ENCODE measurements at places on chromosomes 6 and 20.

DNA sequence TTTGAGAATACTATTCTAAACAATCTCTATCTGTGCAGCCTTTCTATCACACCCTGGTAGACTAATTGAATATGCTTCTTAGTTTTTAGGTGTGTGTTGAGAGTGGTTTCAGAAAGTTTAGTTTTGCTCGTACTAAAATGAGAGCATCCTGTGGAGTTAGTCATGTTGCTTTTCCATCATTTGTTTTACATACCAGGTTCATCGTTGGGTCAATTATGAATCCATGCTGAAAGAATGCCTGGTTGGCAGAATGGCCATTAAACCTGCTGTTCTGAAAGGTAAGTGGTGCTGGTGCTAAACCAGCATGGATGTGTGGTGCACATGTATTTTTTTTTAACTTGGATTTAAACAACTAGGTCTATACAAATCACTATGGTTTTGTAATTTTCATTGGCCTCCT is 49.3 kb downstream of the CYB5R4 start:
- ATAC-seq, result no peak

DNA sequence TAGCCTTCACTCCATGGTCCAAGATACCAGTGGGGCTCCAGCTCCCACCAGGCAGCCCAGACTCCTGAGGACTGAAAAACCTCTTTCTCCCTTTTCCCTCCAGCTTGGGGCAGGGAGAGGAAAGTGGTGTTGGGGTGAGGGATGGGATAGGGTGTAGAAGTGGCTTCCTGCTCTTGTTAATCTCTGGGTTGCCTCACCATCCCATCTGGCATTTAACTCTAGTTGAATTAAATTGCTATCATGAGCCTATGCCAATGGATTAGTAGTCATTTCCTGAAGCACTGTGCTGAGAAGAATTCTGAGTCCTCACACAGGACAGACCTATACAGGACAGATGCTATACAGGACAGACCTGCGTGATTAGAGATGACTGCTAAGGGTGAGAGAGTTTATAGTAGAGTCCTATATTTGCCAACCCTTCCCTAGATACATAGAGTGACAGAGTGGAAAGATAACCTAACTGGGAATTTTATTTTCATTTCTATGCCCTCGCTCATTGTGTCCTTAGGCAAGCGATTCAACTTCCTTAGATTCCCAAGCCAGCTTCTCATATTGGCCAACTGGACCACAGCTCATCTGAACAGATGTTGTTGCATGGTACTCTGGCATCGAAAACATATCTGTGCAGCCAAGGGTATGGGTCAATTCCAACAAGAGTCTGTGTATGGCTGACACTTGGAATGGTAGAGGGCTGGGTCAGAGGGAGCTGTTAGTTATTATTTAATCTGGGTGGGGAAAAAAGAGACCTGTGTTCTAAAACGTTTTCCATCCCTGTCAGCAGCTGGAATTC is 42.8 kb downstream of the MCHR2 start:
- ATAC-seq, result no peak

- ATAC-seq, result no peak
Observed at GRCh38 chr6:12506159-12506558, 210.4 kb upstream of the PHACTR1 start.

- no peak for ATAC-seq
Observed at GRCh38 chr20:10647909-10648308, 25.9 kb downstream of the JAG1 start.

DNA sequence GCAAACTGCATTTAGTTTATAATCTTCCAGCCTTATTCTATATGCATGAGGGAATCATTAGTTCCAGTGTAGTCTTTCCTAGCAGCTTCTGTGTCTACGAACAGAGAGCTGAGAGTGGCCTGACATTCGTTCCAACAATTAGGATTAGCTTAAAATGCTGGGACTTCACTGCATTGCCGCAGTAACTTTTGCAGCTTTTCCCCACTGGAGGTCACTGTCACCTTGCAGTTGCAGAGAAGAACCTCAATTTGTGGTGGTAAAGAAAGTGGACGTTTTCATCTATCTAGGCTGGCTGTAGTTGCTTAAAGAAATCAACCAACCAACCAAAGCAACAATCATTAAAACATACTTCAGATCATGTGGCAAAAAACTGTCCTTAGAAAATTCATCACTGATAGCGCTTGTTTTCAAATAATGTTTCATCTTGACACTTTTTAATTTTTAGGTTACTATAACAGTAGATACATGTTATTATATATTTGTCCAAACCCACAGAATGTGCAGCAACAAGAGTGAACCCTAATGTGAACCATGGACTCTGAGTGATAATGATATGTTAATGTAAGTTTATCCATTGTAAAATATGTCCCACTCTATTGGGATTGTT is 12.2 kb downstream of the MYLK4 start:
- peak; percentile 43 for ATAC-seq

DNA sequence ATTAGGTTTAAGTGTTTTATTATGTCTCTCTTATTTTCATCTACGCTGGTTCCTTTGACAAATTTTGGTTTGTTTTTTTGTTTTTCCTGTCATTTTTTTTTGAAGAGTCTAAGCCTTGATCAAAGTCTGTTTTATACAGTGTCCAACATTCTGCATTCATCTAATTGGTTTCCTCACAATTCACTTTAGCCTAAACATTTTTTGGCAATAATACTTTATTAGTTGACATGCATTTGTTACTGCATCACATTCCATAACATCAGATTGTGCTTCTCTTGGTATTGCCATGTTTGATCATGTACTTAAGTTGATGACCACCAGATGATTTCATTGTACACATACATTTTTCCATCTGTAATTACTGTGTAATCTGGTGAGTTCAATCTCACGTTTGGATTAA is 173.2 kb downstream of the ZFAND3 start:
- ATAC-seq, result no peak

GRCh38 chr6:143465546-143465945 is 14.9 kb downstream of the PEX3 start:
- no peak for ATAC-seq

GRCh38 chr6:6024220-6024619 is 17.5 kb upstream of the NRN1 start:
- ATAC-seq, result no peak

DNA sequence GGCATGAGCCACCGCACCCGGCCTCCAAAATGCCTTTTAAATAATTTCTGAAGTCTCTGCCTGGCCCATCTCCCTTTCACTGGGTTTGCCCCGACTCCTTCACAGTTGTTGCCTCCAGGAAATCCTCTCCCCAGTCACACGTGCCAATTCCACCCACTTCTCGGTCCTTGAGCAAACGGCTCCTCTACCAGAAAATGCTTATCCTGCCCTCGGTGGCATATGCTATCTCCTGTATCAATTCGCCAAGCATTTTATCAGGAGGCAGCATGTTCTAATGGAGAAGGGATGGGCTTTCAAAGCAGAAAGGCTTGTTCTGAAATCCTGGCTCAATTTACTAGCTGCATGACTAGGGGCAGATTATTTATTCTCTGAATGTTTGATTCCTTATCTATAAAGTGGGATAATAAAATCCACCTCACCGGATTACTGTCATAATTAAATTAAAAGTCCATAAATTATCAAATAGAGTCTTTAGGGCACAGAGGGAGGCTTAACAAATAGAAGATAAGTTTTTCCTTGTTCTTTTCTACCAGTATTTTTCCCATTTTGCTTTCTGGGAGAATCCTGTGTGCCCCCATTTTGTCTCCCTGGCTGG is 66.3 kb downstream of the PPP1R3G start:
- ATAC-seq, result no peak

DNA sequence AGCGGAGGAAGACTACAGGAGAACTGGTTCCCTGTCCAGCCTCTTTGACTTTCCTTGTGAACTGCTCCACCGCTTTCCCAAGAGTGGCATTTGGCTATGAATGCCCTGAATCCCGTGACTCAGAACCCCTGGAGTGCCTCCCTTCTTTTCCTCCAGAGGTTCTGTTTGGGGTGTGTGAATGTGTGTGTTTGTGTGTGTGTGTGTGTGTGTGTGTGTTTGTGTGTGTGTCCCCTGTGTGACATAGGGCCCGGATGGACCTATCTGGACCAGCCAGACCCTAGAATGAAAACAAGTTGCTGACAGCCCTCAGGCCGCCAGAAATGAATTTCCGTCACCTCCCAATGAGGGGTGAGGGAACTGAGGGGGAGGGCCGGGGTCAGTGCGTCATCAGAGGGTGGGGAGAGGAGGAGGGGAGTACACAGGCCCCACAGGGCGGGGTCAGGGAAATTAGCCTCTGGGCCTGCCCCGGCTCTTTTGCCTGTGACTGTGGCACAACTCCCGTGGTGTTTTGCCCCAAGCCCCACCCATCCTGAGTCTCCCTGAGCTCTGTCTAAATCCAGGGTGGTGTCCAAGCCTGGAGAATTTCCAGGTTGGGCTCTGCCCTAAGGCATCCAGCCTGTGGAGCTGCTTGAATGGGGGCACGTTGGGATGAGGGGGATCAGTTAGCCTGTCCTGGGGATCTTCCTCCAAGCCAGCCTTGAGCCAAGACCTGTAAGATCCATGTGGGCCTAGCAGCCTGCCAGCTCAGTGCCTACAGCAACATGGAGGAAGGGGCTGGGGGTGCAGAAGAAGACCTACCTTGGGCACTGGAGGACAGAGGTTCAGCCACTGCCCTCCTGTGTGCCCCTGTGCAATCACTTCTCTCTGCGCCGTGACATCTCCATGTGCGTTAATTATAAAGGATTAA is 15.2 kb upstream of the MRPS18A start:
- peak; percentile 69 for ATAC-seq

- ATAC-seq, result no peak
Observed at GRCh38 chr20:63704749-63705117, 3.0 kb downstream of the ARFRP1 start.

GRCh38 chr20:31909253-31910070 is 39.0 kb downstream of the TTLL9 start:
- ATAC-seq, result no peak
